Bronchus fibroblast of lung (primary cell): ENCODE measurements at places on chromosomes 6 and 20. TPM values are rescaled to one million over a fixed set of nuclear protein-coding genes. Genes with fewer than 3 reads are reported as not detected.

ZSCAN31 gene
- total RNA-seq, result 0.84 and 0.89 TPM in 2 replicates

GJA10 gene
- total RNA-seq, result not detected in 2 replicates

RIPPLY2 gene
- total RNA-seq, result 0.74 TPM in 1 of 2 replicates, not detected in the other

FRMD1 gene
- total RNA-seq, result not detected in 2 replicates

TRIM27 gene
- 46.5 and 53.0 TPM in 2 replicates for total RNA-seq

ZNF831 gene
- not detected in 2 replicates for total RNA-seq
